ENCODE measurements at places on chromosomes 7 and 10. TPM values are rescaled to one million over a fixed set of nuclear protein-coding genes. Genes with fewer than 3 reads are reported as not detected.

DNA sequence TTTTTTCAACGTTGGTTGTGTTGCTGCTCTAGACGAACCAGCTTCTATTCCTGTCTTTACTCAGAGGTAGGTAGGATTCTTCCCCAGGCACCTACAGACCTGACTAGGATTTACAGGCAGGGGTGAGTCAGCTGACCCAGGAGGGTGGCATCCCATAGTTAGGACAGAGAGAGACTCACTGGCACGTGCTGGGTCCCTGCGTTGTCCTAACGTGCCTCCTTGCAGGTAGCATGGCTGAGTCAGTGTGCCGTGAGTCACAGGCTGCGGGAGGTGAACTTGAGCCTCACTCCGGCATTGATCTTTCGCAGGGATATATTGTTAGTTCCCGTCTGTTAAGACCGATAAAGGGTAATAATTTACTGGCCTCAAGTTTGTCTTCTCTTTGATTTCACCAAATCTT, 96.5 kb downstream of the PFKFB3 start:
- H3K36me3 ChIP-seq: no peaks in the 10 kb centered on the region
- DNase-seq: no peak
- no peak overlapping the region for H3K4me3 ChIP-seq
- peaks cover 9% of the 10 kb centered on the region for H3K4me1 ChIP-seq

DNA sequence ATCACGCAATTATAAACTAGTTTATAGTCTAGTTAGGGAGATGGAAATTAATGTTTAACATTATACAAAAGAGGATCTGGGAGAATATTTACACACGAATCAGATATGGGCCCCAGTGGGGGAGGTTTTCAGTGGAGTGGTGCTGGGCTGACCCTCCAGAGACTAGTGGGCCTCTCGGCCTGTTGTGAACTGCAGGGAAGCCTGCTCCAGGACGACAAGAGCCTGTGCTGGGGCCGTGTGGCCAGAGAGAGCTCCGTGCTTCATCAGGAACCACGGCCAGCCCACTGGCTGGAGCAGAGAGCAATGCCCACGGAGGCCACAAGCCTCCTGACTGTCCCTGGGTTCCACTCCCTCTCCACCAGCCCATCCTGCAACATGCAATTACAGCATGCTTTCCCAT, 11.3 kb upstream of the ESYT2 start:
- no peaks in the 10 kb centered on the region for H3K27me3 ChIP-seq
- DNase-seq: no peak
- no peak overlapping the region for H3K4me3 ChIP-seq

Gene GPC2
- 3.6 TPM for total RNA-seq

- H3K36me3 ChIP-seq: no peaks in the 10 kb centered on the region
- no peak overlapping the region for H3K4me3 ChIP-seq
- H3K27me3 ChIP-seq: no peaks in the 10 kb centered on the region
- DNase-seq: no peak
Measured at GRCh38 chr10:21728618-21729017, 194.6 kb downstream of the MLLT10 start.

Gene TRIM73
- total RNA-seq: 5.6 TPM

DNA sequence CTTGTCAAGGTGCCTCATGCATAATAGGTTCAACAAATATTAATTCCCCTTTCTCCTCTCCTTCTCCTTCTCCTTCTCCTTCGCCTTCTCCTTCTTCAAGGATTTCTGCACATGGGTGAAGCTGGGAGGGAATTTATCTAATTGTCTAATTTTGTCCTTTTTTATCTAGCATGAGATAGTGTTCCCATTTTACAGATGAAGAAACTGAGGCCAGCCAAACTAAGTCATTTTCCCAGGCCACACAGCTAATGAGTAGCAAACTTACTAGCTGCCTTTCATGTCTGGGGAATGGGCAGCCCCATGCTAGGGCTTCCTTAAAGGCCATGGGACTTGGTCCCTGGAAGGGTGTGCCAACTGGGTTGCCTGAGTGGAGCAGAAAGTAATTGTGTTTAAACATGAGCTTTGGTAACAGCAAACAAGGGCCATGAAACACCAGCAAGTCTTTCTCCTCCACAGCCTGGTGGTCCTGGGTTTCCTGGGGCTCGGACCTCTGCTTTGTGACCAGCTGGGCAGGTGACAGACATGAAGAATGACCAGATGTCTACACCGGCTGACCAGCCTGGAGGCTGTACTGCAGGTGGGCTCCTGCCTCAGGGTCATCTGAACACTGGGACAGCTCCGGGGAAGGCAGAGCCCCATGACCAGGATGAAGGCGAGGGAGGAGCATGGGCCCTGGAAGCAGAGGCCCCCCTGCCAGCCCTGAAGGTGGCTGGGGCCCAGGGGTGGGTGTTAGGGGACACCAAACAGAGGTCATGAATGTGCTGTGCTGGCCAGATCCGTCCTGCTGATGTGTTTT, 138.0 kb downstream of the PTPN20 start:
- H3K27me3 ChIP-seq: no peaks in the 10 kb centered on the region
- no peak overlapping the region for H3K27ac ChIP-seq
- H3K36me3 ChIP-seq: no peaks in the 10 kb centered on the region

DNA sequence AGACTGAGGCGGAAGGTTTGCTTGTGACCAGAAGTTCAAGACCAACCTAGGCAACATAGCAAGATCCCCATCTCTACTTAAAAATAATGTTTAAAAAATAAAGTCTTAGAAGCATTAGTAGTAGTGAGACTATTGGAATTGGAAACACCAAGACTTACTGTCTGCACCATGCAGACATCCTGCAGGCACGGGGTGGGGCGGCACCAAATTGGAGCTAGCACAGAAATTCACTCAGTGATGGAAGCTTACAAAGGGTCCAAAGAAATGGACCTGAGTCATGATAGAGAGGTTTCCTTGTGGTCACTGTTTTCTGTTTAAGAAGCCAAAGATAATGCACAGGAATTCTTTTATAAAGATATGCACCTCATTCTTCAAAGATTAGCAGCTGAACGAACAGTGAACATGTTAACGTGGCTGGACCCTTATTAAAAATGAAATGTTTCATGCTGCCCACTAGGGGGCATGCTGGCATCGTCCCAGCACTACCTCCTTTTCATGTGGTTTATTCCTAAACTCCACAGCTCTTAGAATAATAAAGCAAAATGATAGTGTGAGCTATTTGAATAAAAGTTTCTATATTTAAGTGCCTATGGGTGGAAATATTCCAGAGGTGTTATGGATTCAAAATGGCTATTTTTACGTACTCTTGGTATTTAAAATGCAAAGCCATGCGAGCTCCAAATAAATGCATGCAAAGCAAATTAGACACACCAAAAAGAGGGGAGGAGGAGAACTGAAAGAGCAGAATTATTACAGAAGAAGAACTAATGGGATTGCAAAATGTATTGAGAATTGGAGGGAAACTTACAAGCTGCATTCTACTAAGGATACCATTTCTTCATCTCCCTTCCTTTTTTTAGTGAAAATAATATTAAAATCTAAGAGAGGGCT, 28.6 kb downstream of the PDSS1 start:
- H3K27me3 ChIP-seq: no peaks in the 10 kb centered on the region
- no peak overlapping the region for H3K4me3 ChIP-seq
- H3K4me1 ChIP-seq: no peaks in the 10 kb centered on the region
- H3K27ac ChIP-seq: no peak overlapping the region

DNA sequence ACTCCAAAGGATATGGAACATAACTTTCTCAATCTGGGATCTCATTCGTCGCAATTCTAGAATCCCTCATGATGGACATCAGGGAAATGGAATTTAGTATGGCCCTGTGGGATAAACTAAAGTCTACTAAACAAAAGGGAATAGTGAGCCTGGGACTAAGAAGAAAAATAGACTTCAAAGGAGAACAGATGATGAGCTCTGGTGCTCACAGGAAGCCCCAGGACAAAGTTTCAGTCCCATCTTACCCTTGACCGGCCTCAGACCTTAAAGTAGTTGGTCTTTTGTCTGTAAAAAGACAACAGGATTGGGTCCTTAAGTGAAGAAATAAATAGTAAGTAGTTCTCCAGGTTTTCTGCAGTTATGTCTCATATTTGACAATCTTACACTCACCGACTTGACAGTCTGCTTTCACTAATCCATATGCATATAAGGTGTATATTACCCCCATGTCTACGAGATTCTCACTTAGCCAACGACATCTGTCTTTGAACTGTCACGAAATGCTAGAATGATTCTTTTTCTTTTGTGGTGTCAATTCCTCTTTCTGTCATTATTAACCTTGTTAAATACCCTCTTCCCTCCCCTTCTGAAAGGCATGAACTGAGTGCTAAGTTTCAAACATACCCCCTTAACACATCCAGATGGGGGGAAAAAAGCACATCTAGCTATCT, 10.9 kb upstream of the IKZF1 start:
- no peak overlapping the region for H3K4me3 ChIP-seq
- no peaks in the 10 kb centered on the region for H3K27me3 ChIP-seq
- no peaks in the 10 kb centered on the region for H3K36me3 ChIP-seq
- DNase-seq: no peak
- H3K27ac ChIP-seq: no peak overlapping the region
- no peaks in the 10 kb centered on the region for H3K4me1 ChIP-seq

Gene ANKRD30A
- total RNA-seq: 216 TPM

GRCh38 chr7:20304366-20304765, 26.3 kb upstream of the ITGB8 start:
- DNase-seq: no peak
- no peaks in the 10 kb centered on the region for H3K4me1 ChIP-seq
- no peaks in the 10 kb centered on the region for H3K36me3 ChIP-seq
- no peaks in the 10 kb centered on the region for H3K27me3 ChIP-seq
- H3K27ac ChIP-seq: no peak overlapping the region

- no peaks in the 10 kb centered on the region for H3K27me3 ChIP-seq
- no peaks in the 10 kb centered on the region for H3K36me3 ChIP-seq
- H3K27ac ChIP-seq: no peak overlapping the region
- DNase-seq: no peak
- no peak overlapping the region for H3K4me3 ChIP-seq
Measured at GRCh38 chr10:36730316-36730715, 395.1 kb upstream of the ANKRD30A start.

Gene NHLRC2
- total RNA-seq: 84.3 TPM

Gene GIMAP2
- 10.7 TPM for total RNA-seq

- H3K27me3 ChIP-seq: no peaks in the 10 kb centered on the region
- no peak overlapping the region for H3K27ac ChIP-seq
- H3K4me1 ChIP-seq: no peaks in the 10 kb centered on the region
Measured at GRCh38 chr7:79272066-79272669, 181.3 kb downstream of the MAGI2 start.

DNA sequence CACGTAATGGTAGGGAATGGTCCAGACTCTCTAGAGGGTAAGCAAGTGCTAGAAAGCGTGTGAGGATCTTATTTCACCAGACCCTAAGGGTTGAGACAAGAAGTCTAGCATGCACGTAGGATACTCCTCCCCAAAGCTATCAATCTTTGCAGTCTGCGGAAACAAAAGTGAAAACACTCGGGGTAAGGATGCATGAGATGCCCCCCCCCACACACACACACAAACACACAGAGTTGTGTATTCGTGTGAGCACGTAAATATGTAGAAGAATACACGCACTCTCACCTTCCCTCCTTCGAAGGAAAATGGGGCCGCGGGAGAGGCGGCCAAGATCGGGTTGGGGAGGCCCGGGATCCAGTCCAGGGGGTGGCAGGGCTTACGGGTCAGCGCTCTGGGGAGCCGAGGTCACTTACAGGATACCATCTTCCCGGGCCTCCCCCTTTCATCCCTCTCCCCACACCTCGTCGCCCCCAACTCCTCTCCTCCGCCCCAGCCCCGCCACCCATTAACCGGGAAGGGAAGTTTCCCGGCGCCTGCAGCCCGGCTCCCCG, 455 bp downstream of the CUL2 start:
- H3K4me3 ChIP-seq: peak overlapping the region; percentile 91
- no peaks in the 10 kb centered on the region for H3K36me3 ChIP-seq
- no peaks in the 10 kb centered on the region for H3K27me3 ChIP-seq
- H3K4me1 ChIP-seq: peaks cover 7% of the 10 kb centered on the region

Gene CHST12
- total RNA-seq: 7.2 TPM

Gene SMIM30
- total RNA-seq: 40.8 TPM

Gene ANKRD1
- total RNA-seq: 0.66 TPM

GRCh38 chr10:5014936-5015335, 11.3 kb upstream of the AKR1C2 start:
- H3K36me3 ChIP-seq: no peaks in the 10 kb centered on the region
- H3K27me3 ChIP-seq: no peaks in the 10 kb centered on the region
- H3K4me1 ChIP-seq: no peaks in the 10 kb centered on the region
- DNase-seq: no peak
- H3K4me3 ChIP-seq: no peak overlapping the region

GRCh38 chr7:87216701-87217508, 2.6 kb downstream of the TMEM243 start:
- peaks cover 7% of the 10 kb centered on the region for H3K4me1 ChIP-seq
- no peak for DNase-seq
- H3K27me3 ChIP-seq: no peaks in the 10 kb centered on the region

DNA sequence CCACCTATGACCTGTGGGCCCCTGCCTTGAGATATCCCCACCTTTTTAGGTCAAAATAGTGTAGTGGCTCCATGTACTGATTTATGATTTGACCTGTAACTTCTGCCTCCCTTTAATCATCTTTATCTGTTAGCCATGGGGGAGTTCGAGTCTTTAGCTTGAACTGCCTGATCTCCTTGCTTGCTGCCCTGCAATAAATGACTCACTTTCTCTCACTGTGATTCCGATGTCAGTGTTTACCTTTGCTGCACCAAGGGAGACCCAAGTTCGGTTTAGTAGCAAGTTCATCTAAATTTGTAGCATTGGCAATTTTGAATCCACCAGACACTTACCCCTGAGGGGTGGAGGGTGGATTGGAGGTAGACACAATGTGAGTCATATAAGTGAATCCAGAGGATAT, 814.6 kb upstream of the AUTS2 start:
- H3K36me3 ChIP-seq: no peaks in the 10 kb centered on the region
- no peaks in the 10 kb centered on the region for H3K4me1 ChIP-seq
- no peak for DNase-seq
- no peak overlapping the region for H3K4me3 ChIP-seq

GRCh38 chr10:113345826-113346624, 206.8 kb upstream of the HABP2 start:
- H3K27me3 ChIP-seq: no peaks in the 10 kb centered on the region
- H3K4me3 ChIP-seq: no peak overlapping the region
- H3K27ac ChIP-seq: no peak overlapping the region
- no peaks in the 10 kb centered on the region for H3K4me1 ChIP-seq
- DNase-seq: no peak

- no peaks in the 10 kb centered on the region for H3K27me3 ChIP-seq
- no peaks in the 10 kb centered on the region for H3K36me3 ChIP-seq
- H3K27ac ChIP-seq: no peak overlapping the region
- H3K4me1 ChIP-seq: no peaks in the 10 kb centered on the region
- DNase-seq: no peak
Measured at GRCh38 chr10:85916286-85916685, 450.3 kb downstream of the GRID1 start.
